ENCODE measurements at places on chromosomes 1 and 21. TPM values are rescaled to one million over a fixed set of nuclear protein-coding genes. Genes with fewer than 3 reads are reported as not detected.
A peak's percentile ranks its signal among the peaks of the same experiment; 100 is the strongest.

Gene RBP7
- 89.8 TPM for polyA plus RNA-seq

- no peak for DNase-seq
Measured at GRCh38 chr1:34975771-34976170, 9.4 kb downstream of the TMEM35B start.

DNA sequence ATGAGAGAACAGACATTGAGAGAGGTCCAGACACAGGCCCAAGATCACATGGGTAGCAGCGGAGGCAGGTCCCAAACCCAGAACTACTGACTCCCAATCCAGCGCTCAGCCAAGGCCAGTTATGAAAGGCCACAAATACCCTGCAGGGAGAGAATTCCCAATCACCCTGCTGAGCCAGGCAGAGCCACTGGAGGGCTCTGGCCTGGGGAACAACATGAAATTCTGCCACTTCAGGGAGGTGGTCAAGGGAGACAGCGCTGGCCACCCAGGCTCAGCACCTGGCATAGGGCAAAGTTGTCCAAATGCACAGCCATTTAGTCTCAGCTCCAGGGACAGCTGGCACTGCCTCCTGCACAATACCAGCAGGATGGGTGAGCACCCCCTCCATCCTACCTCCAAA, 27.5 kb downstream of the SLC9A1 start:
- no peak for DNase-seq

DNA sequence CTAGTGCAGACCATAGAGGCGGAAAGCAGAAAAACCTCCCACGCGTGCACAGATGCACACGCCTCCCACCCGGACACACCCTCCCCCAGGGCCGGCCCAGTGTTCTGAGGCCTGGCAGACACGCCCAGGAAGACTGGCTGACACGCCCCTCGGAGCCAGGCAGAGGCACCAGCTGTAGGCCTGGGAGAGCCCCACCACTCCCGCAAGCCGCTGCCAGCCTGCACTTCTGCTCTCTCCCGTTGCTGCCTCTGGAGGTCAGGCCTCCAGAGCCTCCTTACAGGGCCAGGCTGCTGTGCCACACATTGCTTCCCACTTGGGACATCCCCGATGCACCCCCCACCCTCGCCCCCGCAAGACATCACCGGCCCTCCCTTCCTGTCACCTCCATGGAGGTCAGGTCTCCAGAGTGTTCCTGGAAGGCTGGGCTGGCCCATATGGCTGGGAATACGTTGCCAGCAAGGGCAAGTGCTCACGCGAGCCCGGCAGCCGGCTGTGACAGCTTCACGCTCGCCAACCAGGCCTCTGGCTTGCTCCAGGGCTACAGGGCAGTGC, 40.4 kb downstream of the CASZ1 start:
- peak; percentile 89 for DNase-seq

- peak; percentile 62 for DNase-seq
Measured at GRCh38 chr1:213989002-213989855, 1.5 kb downstream of the PROX1 start.

Gene POLR3GL
- 94.7 TPM for polyA plus RNA-seq

- no peak for DNase-seq
Measured at GRCh38 chr1:245576323-245576722, 421.5 kb downstream of the KIF26B start.

- DNase-seq = no peak
Measured at GRCh38 chr1:208139434-208140045, 104.6 kb downstream of the PLXNA2 start.

DNA sequence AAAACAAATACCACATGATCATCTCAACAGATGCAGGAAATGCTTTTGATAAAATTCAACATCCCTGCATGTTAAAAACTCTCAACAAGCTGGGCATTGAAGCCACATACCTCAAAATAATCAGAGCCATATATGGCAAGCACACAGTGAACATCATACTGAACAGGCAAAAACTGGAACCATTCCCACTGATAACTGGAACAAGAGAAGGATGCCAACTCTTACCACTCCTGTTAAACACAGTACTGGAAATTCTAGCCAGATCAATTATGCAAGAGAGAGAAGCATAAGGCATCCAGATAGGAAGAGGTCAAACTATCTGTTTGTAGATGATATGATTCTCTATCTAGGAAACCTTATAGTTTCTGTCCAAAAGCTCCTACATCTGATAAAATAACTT, 91.6 kb downstream of the DNAH14 start:
- DNase-seq = no peak

Gene WNT9A
- polyA plus RNA-seq = 0.63 TPM

GRCh38 chr1:27539901-27540861, 50.2 kb upstream of the WASF2 start:
- no peak for DNase-seq

DNA sequence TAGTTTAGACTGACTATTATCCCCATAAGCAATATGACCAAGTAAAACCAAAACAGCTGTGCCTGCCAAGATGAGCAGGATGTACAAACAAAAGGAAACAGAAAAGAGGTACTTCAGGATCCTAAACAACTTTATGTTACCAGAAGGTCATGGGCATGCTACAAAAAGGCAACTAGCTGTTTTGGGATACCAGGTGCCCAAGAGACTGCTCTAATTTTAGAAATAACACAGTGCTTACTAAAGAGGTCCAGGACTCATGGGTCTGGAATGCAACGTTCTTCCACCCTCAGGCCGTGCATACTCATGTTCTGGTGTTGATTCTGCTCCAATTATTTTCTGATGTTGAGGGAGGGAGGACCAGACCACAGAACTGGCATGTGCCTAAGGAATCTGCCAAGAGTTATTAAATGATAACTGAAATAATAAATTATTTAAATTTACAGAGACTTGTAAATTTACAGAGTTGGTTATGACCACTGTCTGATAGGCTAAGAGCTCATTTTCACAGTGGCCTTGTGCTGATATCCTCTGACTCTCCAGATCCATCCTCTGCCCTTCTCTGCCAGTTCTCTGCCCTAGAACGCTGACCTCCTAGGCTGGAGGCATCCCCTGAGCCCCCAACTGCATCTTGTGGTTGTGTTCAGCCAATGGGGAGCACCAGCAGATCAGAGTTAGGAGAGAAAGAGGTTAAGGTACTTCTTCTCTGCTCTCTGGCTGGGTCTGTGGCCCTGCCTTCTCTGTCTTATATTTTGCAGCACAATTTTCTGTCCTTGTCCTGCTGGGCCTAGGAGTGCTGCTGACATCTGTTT, 37.7 kb upstream of the BCL10 start:
- DNase-seq = no peak

DNA sequence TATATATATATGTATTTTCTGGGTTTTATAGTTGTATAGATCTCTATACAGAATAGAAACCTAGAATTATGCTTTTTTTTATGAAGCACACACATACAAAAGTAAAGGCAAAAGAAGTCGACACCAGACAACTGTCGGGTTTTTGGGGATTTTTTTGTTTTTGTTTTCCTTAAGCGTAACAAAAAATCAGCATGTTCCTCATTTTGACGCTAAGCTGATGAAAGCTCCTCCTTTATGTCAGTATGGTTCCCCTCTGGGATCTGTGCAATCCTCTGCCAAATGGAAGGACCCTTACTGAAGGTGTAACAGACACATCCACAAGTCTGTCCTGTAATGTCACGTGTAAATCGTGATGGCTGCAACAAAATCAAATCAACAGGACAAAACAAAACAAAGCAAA, 226.2 kb downstream of the RHOU start:
- no peak for DNase-seq

Gene AMIGO1
- polyA plus RNA-seq = 5.3 TPM

Gene NEK7
- 57.6 TPM for polyA plus RNA-seq

Gene DNALI1
- 7.7 TPM for polyA plus RNA-seq

DNA sequence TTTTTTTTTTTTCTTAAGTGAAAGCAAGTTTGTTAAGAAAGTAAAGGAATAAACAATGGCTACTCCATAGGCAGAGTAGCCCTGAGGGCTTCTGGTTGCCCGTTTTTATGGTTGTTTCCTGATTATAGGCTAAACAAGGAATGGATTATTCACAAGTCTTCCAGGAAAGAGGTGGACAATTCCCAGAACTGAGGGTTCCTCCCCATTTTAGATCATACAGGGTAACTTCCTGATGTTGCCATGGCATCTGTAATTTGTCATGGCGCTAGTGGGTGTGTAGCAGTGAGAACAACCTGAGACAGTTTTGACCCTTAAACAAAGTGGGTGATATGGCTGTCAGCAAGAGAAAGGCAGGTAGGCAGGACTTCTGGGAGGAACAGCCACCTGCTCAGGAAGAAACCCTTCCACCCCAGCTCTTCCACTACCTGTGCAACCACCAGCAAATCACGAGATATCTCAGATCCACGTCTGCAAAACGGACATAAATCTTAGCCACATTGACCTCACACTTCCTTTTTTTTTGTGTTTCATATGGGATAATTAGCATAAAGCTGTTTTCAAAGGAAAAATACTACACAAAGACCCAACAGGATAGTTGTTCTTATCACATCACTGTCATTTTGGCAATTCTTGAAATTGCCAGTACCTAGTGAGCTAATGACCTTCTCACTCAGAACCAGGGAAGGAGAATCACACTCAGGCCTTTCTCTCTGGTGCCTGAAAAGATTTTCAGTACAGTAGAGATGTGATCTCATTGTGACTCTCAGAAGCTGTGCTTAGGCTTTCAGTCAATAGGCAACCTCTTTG, 34.8 kb upstream of the DUSP10 start:
- no peak for DNase-seq

GRCh38 chr1:55634516-55634915, 419.4 kb upstream of the USP24 start:
- DNase-seq = no peak

GRCh38 chr1:225461533-225462428, 33.9 kb upstream of the LBR start:
- DNase-seq = no peak

Gene FOXO6
- polyA plus RNA-seq = 1.1 TPM

GRCh38 chr1:162021124-162021523, 2.5 kb downstream of the OLFML2B start:
- no peak for DNase-seq

DNA sequence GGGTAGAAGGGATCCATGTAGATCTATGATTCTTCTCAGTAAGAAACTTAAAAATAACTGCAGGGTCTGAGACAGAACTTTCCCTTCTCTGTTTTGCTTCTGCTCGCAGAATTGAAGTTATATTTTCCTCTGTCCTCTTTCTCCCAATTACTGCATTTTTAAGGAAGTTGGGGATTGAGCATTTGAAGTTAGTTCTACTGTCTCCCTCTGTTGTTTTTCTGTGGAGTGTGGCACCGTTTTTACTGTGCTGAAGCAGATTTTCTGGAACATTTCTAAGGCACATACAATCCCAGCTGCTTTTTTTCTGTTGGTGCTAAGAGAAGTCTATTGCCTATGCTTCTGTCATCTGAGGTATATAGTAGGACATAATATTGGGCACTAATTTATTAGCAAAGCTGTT, 43.3 kb downstream of the RASAL2 start:
- DNase-seq = no peak

DNA sequence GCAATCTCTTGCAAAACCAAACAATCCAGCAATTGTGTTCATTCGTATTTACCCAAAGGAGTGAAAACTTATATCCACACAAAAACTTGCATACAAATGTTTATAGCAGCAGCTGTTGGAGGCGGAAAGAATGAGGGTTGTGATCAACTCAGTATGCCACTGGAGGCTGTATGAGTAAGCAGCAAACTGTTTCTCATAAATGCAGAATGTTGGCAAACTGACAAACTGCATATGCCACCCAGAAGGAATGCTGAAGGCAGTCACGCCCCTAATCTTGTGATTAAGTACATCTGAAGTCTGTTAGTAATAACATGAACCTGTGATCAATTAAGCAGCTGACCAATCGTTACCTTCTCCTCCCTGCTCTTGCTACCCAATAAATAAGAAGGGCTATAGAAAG, 60.5 kb upstream of the CR2 start:
- DNase-seq = no peak

DNA sequence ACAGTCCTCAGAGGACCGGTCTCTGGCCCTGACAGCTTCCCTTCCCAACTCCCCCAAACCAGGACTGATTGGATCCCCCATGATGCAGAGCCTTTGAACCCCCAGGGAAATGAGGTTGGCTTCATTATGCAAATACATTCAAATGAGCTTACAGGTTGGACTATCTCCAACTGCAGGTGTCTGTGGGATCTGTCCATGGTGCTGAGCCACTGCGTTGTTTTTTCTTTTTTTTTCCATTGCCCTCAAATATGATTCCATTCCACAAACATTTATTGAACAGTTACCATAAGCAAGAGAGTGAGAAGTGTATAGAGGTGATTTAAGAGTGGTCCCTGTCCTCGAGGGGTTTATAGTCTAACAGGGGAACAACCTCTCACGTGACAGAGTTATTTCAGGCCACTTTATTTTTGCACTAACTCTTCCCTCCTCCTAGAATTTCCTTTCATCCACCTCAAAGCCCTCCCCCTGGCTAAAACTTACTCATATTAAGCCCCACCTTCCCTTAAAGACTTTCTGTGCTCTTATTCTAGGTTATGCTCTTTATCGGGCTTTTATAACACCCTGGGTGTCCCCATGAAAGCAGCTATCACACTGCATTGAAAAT, 21.9 kb downstream of the DLGAP3 start:
- DNase-seq = no peak

Gene CHAF1B
- polyA plus RNA-seq = 0.61 TPM
